Right atrium auricular region (tissue), 2 donors: ENCODE measurements at places on chromosomes 12 and 14. TPM values are rescaled to one million over a fixed set of nuclear protein-coding genes. Genes with fewer than 3 reads are reported as not detected.

- H3K4me3 ChIP-seq, result no peak overlapping the region
- no peaks in the 10 kb centered on the region for H3K27me3 ChIP-seq
- H3K27ac ChIP-seq, result no peak overlapping the region
- no peaks in the 10 kb centered on the region for H3K36me3 ChIP-seq
- H3K4me1 ChIP-seq, result no peaks in the 10 kb centered on the region
Observed at GRCh38 chr12:49892084-49892731, 11.5 kb downstream of the FAIM2 start.

- DNase-seq, result peak; percentile 26
- no peaks in the 10 kb centered on the region for H3K27me3 ChIP-seq
- H3K27ac ChIP-seq, result no peak overlapping the region
- H3K4me1 ChIP-seq, result no peaks in the 10 kb centered on the region
Observed at GRCh38 chr14:94303111-94303510, 10.0 kb upstream of the SERPINA10 start.

Gene EXOC3L4
- not detected for total RNA-seq

DNA sequence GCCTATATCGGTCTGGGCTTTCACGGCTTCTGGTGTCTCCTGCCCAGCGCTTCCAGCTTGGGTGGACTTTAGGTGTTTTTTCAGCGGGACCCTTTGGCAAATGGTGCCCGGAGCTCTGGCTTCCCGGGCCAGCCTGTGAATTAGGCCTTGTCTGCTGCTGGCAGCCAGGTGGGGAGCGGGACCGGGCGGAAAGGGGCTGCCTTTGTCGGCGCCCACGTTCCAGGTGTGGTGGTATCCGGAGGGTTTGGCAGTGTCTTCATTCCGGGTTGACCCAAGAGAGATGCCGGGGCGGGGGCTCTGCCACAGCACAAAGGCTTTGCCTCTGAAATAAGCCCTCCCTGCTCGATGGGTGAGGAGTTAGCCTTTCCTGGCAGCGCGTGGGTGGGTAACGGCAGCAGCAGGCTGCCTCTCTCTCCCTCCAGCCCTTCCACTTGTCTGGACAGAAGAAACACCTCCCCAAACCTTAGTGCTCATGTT lies 9.5 kb downstream of the RFLNA start:
- no peaks in the 10 kb centered on the region for H3K27me3 ChIP-seq
- H3K27ac ChIP-seq, result no peak overlapping the region
- no peaks in the 10 kb centered on the region for H3K36me3 ChIP-seq
- H3K4me1 ChIP-seq, result no peaks in the 10 kb centered on the region

DNA sequence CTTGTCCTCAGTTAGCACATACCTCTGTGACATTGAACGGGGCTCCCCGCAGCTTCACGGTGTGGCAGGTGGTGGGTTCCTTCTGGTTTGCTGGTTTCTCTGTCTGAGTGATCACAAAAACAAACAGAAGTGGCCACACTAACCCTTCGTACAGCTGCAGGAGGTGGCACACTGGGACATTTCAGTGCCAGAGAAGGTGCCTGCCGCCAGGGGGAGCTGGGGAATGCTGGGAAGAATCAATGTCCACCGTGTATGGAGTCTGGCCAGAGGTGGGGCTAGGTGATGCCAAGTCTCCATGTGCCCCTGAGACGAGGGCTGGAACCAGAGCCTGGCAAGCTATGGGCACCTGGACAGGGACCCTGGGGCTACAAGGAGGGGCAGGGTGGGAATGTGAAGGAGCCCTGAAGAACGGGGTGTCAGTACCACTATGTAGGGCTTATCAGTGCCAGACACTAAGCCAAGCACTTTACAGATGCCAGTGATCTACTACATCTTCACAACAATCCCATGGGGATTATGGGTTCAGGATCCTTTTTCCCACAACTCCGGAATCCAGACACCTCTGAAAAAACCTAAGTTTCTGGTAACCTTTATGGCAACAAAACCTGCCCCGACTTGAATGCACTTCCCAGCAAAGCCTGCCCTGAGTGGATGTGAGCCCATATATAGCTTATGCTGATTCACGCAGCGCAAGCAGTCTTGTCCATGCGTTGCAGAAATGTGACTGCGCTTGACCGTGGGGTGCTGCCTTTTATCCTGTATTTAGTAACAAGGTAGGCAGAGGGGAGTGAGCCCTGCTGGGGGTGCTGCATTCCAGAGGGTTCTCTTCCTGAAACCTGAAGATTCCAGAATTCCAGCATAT lies 10.8 kb downstream of the RBM19 start:
- no peaks in the 10 kb centered on the region for H3K27me3 ChIP-seq
- DNase-seq, result no peak
- H3K4me1 ChIP-seq, result no peaks in the 10 kb centered on the region
- H3K36me3 ChIP-seq, result peaks cover 74% of the 10 kb centered on the region
- no peak overlapping the region for H3K27ac ChIP-seq
- no peak overlapping the region for H3K4me3 ChIP-seq

Gene GPR84
- total RNA-seq, result 0.43 TPM

DNA sequence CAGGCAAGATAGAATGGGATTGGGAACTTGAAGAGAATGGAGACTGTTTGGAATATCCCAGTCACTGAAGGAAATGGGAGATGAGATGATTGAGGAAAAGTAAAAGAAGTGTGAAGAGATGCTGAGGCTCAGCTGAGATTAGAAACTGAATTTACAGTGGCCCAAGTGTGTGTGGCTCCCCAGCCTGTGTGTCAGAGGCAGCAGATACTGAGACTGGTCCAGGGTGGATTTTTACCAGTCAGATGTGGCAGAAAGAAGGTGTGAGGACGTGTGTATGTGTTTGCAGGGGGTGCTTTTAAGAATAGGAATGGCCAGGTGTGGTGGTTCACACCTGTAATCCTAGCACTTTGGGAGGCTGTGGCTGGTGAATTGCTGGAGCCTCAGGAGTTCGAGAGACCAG lies 42.9 kb downstream of the PRKCH start:
- H3K27ac ChIP-seq, result no peak overlapping the region
- no peaks in the 10 kb centered on the region for H3K27me3 ChIP-seq
- no peaks in the 10 kb centered on the region for H3K36me3 ChIP-seq
- no peak for DNase-seq

- no peaks in the 10 kb centered on the region for H3K36me3 ChIP-seq
- H3K4me1 ChIP-seq, result peaks cover 45% of the 10 kb centered on the region
- H3K27ac ChIP-seq, result no peak overlapping the region
- H3K27me3 ChIP-seq, result no peaks in the 10 kb centered on the region
- no peak overlapping the region for H3K4me3 ChIP-seq
- no peak for DNase-seq
Observed at GRCh38 chr12:104462325-104462724, 5.6 kb downstream of the CHST11 start.

- H3K4me1 ChIP-seq, result no peaks in the 10 kb centered on the region
- H3K36me3 ChIP-seq, result peaks cover 52% of the 10 kb centered on the region
- no peak for DNase-seq
- no peaks in the 10 kb centered on the region for H3K27me3 ChIP-seq
- no peak overlapping the region for H3K4me3 ChIP-seq
Observed at GRCh38 chr12:121809712-121810116, 5.9 kb downstream of the SETD1B start.

DNA sequence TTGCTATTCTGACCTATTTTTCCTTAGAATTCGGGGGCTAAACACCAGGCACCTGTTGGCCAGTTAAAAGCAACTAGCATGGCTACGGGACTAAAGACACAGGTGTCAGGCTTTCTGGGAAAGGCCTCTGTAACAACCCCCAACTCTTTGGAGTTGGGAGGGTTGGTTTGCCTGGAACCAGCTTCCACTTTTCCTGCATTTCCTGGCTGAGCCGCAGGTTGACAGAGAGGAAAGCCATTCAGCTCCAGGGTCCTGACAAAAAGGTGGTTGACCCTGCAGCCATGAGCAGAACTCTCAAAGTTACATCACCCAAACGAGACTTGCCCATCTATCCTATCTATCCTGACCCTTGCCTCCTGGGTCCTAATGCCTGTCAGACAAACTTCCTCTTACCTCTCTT lies 375.4 kb upstream of the SFSWAP start:
- H3K36me3 ChIP-seq, result no peaks in the 10 kb centered on the region
- no peak overlapping the region for H3K27ac ChIP-seq
- no peaks in the 10 kb centered on the region for H3K4me1 ChIP-seq
- no peaks in the 10 kb centered on the region for H3K27me3 ChIP-seq
- DNase-seq, result no peak

Gene NOS1
- 0.04 TPM for total RNA-seq

- no peaks in the 10 kb centered on the region for H3K4me1 ChIP-seq
- no peak for DNase-seq
- H3K27me3 ChIP-seq, result no peaks in the 10 kb centered on the region
- H3K27ac ChIP-seq, result no peak overlapping the region
Observed at GRCh38 chr14:82911930-82912329, 1378.3 kb upstream of the SEL1L start.

Gene CAPZA3
- not detected for total RNA-seq

- H3K27me3 ChIP-seq, result no peaks in the 10 kb centered on the region
- H3K27ac ChIP-seq, result peak overlapping the region; percentile 32
- DNase-seq, result no peak
- peaks cover 13% of the 10 kb centered on the region for H3K4me1 ChIP-seq
- H3K4me3 ChIP-seq, result no peak overlapping the region
Observed at GRCh38 chr12:12975322-12976077, 23.5 kb upstream of the GPRC5D start.

- DNase-seq, result no peak
- no peaks in the 10 kb centered on the region for H3K36me3 ChIP-seq
- no peaks in the 10 kb centered on the region for H3K27me3 ChIP-seq
- no peaks in the 10 kb centered on the region for H3K4me1 ChIP-seq
- no peak overlapping the region for H3K27ac ChIP-seq
Observed at GRCh38 chr14:59520224-59520623, 35.9 kb downstream of the JKAMP start.

Gene B3GNT4
- total RNA-seq, result not detected
